ENCODE measurements at places on chromosomes 13 and 19.
A peak's percentile ranks its signal among the peaks of the same experiment; 100 is the strongest.

DNA sequence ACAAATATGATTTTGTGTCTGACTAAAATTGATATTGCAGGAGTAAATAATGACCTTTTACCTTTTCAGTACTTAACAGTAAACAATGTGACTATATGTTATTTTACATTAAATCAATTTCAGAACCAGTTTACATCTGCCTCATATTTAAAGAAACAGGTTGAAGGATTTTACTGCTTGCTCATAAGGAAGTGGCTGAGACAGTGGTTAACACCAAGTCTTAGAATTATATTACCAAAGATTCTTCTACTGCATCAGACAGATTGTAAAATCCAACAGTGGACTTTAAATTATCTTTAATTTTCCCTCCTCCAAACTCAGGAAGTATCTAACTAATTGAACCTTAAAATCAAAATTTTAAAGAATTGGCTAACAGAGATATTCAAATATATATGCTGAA is 1929.9 kb downstream of the PCDH9 start:
- no peak for DNase-seq

DNA sequence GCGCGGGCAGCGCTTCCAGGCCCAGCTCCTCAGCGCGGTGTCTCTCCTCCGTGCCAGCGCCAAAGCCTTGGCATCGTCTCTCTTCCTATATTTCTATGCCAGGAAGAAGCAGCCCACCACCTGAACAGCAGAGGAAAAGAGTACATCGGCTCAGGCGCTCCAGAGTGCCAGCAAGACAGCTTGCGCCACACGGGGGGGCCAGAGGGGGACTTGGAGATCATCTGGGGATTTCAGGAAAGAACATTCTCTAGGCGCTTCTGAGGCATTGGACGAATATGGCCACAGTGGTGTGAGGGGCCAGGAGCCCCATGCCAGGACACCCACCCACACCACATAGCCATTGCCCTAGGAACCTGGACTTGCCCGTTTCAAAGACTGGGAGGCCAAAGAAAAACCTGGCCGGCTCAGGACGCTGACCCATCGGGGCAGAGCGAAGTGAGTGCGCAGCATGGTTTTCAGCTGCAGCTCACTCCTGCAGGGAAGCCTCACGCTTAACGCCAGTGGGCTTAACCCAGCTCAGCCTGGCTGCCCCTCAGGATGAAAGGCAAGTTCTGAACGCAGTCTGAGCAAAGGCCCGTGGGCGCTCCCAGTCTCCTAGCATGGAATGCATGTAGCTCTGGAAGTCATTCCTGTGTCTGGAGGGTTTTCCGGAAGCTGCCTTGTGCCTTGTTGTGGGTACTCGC is 62.1 kb downstream of the GGACT start:
- no peak for DNase-seq

DNA sequence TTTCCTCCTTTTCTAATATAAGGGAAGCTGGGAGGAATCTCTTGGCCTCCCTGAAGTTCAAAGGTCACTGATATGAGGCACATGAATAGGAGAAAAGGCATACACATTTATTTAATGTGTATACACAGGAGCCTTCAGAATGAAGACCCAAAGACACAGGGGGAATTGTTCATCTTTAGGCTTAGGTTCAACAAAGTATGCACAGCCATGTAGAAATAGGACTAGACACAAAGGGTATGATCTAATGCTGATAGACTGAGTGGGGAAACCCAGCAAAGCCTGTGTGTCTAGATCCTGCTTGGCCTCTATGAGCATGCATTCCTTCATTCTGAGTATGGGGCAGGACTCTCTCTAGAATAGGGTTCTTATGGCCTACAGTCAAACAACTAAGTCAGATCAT is 177.1 kb upstream of the RFC3 start:
- no peak for DNase-seq

- DNase-seq: no peak
Observed at GRCh38 chr13:84873951-84874350, 925.3 kb downstream of the SLITRK6 start.

GRCh38 chr13:111337206-111337605 is 16.8 kb downstream of the TEX29 start:
- DNase-seq: no peak

DNA sequence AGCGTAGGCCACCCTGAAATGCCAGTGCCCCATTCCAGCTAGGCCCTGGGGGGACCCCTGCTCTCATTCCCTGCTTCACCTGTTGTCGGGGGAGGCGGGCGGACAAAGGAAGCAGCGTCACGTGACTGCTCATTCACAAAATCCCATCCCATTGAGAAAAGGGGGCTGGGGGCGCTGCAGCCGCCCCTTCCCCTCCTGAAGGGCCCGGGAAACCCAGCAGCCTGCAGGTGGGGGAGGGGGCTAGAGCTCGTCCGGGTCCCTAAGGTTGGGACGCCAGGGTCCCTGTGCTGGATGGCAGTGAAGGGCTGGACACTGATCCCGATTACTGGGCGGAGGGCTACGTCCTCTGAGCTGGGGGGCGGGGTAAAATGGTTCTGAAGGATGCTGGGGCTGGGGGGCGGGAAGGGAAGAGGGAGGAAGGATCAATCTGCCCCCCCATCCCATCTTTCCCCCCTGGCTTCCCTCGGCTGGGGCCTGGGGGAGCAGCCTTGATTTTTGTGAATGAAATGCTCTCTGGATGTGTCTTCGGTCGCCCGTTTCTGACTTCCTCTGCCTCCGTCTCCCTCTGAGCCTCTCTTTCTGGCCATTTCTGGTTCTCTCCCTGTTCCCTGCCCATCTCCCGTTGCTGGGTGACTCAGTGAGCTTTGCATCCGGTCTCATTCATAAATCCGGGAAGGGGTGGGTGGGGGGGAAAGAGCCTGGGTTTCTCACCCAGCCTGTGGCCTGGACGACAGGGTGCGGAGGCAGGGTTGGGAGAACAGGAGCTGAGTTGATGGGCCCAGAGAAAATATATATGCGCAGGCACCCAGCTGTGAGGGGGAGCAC is 816 bp downstream of the SPRED3 start:
- DNase-seq: no peak

DNA sequence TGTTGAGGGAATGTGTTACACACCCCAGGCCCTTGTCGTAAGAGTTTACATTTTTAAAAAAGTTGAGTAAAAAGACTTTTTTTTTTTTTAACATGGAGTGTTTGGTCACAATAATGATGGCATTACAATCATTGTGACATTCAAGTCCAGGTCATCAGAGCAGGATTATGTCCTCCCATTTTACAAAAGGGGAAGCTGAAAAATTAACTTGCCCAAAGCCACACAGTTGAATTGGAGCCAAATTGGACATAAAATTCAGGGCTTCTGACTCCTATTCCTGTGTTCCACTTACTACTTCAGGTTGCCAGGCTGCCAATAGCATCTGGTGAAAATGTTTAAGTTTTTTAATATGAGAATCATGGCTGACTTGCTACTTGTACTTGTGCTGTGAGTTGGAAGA is 49.3 kb downstream of the DLEU7 start:
- DNase-seq: no peak

GRCh38 chr19:4399812-4400134 is 574 bp downstream of the SH3GL1 start:
- no peak for DNase-seq

- DNase-seq: peak; percentile 18
Observed at GRCh38 chr19:741506-742131, 9.3 kb upstream of the MISP start.

DNA sequence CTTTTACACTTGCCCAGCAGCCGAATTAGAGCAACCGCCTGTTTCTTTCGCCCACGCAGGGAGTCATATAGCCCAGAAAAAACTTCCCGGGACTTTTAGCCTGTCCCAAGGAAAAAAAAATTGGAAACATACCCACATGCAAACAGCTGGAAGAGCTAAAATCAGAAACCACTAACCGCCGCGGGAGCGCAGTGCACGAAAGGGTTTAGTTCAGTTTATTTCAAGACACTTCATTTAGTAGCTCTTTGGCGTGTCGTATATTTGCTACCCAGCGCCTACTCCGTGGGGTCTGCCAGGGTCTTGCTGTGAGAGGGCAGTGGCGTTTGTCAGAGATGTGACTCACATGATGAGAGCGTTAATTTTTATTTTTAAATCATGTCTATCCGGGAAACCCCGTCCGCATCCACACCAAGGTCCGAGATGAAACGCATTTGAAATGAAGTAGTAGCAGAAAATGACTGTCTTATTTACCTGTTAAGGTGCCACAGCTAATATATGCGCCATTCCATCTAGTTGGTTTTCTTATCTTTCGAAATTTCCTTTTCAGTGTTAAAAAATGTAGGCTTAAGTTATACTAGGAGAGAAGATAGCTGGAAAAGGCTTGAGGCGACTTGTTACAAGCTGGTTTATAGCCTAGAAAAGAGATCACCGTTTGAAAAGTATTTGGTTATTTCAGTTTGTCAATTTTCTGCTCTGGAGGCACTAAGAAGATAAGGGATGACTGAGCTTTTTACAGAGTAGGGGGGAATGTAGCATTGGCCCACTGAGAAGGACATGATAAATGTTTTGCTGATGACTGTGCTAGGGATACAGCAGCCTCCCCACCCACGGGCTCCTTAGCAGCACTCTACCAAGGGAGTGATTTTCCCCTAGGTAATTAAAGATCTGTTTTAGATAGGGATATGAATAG is 1.7 kb downstream of the KLF5 start:
- DNase-seq: peak; percentile 18

GRCh38 chr13:48231080-48231479 is 1.9 kb upstream of the ITM2B start:
- DNase-seq: no peak

DNA sequence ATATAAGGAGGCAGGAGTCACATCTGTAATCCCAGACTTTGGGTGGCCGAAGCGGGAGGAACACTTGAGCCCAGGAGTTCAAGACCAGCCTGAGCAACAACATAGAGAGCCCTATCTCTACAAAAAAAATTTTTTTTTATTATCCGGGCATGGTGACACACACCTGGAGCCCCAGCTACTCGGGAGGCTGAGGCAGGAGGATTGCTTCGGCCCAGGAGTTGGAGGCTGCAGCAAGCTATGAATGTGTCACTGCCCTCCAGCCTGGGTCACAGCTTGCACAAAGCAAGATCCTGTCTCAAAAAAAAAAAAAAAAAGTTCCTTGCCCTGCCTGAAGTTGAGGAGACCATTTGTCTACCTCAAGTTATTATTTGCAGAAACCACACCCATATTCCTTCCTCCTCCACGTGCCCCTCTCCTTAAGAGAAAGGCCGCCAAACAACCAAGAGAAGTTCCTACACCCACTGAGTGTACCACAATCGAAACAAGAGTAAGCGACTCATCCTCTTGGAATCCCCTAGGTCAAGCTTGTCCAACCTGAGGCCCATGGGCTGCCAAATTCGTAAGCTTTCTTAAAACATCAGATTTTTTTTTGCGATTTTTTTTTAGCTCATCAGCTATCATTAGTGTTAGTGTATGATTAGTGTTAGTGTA is 2.2 kb downstream of the ABCC4 start:
- no peak for DNase-seq

GRCh38 chr13:71866335-71867130 is 471 bp downstream of the DACH1 start:
- peak; percentile 41 for DNase-seq

DNA sequence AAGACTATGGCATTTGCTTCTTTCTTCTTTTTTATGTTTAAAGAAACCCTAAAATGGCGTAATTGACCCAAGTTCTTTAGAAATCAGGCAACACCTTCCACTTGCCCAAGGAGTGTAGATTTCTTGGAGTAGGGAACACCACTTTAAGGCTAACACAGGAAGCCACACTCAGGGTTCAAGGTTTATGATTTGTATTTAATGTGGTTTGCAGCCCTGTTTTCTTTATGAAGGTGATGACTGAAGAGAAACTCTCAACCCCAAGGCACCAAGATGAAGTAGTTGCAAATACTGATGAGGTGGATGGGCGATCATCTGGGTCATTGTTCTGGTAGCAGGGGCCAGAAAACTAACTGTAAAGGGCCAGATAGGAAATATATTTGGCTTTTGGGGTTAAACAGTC is 101.1 kb downstream of the DLEU7 start:
- no peak for DNase-seq

GRCh38 chr13:94228763-94229162 is 250.7 kb downstream of the DCT start:
- no peak for DNase-seq

- DNase-seq: no peak
Observed at GRCh38 chr13:28412981-28413380, 81.9 kb downstream of the FLT1 start.

- no peak for DNase-seq
Observed at GRCh38 chr13:64272681-64273080, 2857.0 kb upstream of the PCDH20 start.

GRCh38 chr19:48858984-48859710 is 9.3 kb downstream of the PLEKHA4 start:
- DNase-seq: peak; percentile 88

DNA sequence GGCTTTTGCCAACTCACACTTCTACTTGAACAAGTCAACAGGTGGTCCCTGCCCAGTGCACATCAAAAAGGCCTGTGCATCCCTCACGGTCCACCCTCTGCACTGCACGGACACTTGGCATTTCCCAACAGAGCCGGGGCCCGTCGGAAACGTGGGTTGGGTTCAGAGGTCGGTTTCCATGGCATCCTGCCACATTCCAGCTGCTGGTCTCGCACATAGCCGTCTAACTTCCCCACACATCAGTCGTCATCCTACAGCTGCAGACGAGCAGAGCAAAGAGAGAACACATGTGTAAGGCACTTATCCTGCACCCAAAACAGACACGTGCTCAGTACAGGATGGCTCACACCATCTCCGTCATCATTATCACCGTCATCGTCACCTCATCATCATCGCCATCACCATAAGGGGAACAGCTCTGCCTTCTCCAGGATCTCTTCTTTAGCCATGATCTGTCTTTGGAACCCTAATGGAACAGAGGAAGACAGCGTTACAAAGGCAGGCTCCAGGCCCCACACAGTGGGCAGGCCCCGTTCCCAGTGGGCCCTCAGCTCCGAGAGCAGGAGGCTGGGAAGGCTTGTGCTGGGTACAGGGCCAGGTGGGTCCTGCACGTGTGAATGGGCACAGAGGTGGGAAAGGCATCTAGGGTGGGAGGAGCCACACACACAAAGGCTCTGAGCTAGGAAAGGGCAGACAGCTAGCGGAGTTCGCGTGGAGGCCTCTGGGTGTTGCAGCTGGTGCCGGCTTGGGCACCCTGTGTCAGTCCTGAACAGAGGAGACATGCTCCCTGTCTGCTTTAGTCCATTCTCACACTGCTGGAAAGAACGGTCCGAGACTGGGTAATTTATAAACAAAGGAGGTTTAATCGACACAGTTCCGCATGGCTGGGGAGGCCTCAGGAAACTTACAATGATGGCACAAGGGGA is 170.8 kb upstream of the SOX1 start:
- DNase-seq: no peak

DNA sequence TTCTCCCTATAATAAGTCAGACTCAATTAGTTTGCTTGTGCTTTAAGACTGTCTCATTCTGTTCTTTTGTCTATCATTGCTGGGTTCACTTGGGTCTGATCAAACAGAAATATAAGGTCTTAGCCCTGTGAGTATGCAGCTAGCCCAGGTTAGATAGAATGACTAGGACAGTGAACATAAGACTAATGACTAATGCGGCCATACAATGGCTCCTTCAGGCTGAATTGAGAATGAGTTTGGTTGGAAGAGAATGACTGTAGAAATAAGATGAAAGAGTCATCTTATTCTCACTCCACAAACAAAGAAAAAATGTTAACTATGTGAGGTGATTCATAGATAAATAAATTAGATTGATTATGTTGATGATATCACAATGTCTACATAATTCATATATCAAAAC is 50.1 kb upstream of the OBI1 start:
- DNase-seq: no peak

All from stimulated activated CD4-positive, alpha-beta T cell treated with anti-CD3 and anti-CD28 coated beads, Interleukin-2, amount 100 ng/mL, for 24 hours (primary cell).